NCI-H774 (cell line): ENCODE measurements at places on chromosomes 16 and 17.
A peak's percentile ranks its signal among the peaks of the same experiment; 100 is the strongest.

DNA sequence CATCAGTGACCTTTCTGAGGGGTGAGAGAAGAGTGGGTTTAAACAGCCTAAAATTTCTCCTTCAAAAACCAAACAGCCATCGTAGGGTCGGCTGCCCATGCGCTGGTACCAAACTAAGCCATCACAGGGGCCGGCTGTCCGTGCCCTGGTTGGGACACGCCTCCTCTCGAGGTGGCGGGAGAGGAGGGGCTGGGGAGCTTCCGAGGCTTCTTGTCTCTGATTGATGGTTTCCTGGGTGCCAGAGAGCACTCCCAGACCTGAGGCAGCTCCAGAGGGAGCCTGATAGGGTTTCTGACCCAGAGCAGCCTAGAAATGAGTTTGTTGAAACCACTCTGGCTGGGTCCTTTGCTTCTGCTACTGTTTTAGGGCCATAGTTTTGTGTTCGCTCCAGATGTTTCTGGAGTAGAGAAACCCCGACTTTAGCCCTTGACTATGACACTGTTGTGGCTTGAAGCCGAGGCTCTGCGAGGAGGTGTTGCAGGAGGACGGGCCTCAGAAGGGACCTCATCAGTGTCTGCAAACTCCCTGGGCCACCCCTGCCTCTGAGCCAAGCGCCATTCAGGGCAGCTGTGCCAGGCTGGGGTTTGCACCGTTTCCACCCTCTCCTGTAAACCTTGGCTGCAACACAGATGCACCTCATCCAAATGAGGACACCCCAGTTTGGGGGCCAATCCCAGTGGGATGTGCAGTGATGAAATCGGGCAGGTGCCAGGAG, 6.2 kb downstream of the ZNF276 start:
- DNase-seq: no peak

DNA sequence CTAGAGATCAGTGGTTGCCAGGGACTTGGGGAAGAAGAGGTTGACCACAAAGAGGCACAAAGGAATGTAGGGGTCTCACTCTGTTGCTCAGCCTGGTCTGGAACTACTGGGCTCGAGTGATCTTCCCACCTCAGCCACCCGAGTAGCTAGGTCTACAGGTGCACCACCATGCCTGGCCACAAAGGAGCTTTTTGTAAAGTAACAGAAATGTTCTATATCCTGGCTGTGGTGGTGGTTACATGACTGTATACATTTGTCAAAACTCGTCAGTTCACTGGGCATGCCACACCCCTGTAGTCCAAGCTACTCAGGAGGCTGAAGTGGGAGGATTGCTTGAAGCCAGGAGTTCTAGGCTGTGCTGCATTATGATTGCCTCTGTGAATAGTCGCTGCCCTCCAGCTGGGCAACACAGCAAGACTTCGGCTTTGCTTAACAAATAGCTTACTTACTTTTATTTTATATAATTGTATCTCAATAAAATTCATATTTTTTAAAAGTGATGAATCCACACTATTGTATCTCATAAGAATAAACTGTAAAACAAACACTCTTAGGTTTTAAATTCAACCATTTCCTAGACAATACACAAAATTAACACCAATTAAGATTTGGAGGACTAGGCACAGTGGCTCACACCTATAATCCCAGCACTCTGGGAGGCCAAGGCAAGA, 5.0 kb downstream of the SKA2 start:
- DNase-seq: no peak

DNA sequence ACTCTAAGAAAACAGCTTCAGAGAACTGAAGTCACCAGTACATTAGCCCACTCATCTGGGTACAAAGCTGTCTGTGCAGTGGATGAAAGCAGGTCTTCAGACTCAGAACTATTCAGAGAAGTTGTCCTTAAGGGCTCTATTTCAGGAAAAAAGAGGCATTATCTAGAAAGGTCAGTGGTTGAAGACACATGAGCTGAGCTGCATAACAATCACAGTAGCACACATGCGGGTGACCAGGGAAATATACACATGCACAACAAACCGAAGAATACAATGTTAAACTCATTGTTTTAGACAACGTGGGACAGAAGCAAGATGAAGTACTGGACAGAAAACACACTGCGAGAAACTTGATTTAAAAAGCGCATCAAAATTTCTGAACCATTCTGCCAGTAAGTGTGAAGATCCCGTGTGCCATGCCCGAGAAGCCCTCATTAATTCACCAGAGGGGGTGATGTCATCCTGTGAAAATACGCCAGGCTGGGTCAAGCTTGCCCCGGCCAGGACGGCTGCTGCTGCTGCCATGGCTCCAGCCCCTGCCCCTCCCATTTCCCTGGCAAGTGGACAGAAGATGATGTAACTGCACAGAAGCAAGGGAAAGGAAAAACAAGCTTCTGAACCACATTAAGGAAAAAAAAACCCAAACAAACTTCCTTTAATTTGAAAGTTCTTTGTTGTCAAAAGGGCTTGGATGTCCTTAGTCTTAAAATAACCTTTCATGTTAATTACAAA, 10.1 kb downstream of the DYNC1LI2 start:
- DNase-seq: no peak

- DNase-seq: no peak
These were observed 1.2 kb downstream of the NGFR start for GRCh38 chr17:49496183-49496866.

GRCh38 chr17:56934280-56934679, 20.4 kb upstream of the TRIM25 start:
- DNase-seq: no peak

DNA sequence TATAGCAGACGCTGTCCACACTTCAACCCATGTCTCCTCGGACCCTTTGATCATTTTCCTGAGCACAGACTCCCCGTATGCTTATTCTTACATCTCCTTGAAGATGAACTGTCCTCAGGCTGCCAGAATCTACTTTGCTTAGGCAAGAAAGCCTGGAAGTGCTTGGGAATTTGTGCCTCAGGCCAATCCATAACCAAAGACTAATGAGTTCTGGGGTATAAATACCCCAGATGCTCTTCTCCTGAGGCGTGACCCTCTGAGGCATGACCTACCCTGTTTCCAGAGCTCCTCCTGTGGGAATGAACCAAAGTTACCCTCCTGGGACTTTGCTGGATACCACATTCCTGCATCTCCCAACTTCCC, 10.1 kb upstream of the TEKT3 start:
- DNase-seq: no peak

DNA sequence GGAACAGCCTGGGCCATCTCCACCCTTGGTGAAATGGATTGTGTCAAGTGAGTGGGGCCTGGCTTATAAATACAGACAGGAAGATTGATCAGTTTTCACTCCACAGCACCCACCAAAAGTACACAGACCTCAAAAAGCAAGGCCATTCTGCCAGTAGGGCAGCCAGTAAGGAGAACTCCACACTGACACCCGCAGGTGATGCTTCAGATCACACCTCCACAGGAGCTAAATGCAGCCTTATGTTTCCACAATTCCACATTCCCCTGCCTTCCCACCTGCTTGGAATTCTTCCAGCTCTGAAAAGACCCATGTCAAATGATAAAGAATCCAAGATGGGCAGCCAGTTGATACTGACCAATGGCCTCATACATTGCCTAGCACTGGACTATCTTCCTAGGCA, 191.1 kb downstream of the ZFHX3 start:
- no peak for DNase-seq

DNA sequence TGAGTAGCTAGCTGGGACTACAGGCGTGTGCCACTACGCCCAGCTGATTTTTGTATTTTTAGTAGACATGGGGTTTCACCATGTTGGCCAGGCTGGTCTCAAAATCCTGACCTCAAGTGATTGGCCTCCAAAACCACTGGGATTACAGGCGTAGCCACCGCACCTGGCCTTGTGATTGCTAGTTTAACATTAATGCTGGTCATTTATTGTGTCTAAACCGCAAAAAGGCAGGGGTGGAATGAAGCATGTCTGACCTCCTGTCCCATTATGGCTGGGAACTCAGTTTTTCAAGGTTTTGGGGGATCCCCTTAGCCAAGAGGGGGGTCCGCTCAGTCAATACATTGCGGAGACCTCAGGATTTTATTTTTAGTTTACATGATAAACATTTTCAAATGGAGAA, 10.7 kb upstream of the CNGB1 start:
- DNase-seq: no peak

GRCh38 chr16:89004209-89004831, 27.3 kb upstream of the CBFA2T3 start:
- DNase-seq: no peak

DNA sequence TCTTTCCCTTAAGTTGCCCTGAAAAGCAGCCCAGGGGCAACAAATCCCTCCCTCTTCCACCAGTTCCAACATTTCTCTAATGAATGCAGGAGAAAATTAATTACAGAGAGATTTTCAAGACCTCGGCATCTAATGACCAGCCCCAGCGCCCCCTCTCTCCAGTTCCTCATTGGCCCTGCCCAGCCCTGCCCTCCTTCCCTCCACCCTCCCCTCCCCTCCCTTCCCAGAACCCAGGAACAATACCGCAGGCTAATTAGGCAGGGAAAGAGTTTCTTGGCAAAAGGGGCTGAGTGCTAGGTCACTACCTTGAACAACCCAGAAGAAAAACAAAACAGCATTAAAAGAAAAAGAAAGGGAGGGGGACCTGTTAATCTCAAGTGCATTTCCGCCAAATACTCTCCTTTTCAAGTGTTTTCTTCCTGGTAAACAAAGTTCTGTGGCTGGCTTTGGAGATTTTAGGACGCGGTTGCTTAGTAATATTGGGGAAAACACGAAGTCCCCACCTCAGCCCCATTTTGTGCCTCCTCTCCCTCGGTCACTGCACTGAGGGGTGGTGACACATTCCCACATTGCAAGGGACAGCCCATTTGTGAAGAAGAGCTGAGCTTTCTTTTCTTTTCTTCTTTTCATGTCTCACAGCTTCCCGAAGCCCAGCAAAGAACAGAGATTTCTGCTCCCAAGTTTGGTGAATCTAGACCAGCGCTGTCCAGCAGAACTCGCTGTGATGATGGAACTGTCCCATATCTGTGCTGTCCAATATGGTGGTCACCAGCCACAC, 215.4 kb downstream of the SOX9 start:
- peak; percentile 38 for DNase-seq

GRCh38 chr17:67208232-67208631, 36.8 kb downstream of the HELZ start:
- no peak for DNase-seq

- peak; percentile 22 for DNase-seq
These were observed 407.5 kb upstream of the HSBP1 start for GRCh38 chr16:83400234-83400633.

DNA sequence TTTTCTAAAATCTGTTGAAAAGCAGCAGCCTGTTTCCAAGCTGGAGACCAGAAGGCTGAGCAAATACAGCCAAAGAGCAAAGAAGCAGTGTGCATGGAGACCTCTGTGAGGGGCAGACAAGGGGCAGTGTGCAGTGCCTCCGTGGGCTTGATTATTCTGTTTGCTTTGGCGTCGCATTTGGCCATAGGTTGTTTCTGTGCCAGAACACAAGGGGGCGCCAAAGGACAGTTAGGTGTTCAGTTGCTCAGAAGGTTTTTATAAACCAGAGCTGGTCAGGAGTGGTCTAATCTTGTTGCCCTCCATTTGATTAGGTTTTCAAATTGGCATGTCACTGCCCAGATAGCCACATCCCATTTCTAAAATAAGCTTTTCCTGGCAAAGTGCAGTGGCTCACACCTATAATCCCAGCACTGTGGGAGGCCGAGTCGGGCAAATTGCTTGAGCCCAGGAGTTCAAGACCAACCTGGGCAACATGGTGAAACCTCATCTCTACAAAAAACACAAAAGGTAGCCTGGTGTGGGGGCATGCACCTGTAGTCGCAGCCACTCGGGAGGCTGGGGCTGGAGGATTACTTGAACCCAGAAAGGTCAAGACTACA, 10.6 kb downstream of the MYH3 start:
- peak; percentile 1 for DNase-seq

DNA sequence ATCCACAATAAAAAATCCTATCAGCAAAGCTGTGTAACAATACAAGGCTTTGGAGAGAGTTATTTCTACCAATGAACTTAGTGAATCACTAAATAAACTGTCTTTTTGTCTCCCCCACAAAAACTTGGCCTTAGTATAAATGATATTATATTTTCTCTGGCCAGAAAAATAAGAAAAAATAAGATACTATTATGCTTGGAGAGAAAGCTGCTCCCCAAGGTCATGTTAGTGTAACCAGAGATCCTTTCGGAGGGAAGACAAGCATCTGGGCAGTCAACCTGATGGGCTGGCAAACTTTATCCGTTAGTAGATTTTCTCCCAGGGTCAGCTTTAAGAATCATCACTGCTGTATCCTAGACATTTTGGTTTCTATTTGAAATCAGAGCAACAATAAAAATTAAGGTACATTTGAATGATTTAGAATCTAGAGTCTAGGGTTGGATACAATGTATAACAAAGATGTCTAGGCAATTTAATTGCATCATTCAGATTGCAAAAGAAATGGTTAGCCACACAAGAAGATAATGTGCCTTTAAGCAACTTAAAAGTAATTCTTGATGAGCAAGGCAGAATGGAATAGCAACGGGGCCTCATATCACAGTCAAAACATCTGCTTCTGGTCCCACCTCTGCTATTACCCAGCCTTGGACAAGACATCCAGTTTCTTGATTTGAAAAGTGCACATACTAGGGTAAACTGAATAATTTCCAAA, 280.4 kb downstream of the SLC39A11 start:
- DNase-seq: no peak

DNA sequence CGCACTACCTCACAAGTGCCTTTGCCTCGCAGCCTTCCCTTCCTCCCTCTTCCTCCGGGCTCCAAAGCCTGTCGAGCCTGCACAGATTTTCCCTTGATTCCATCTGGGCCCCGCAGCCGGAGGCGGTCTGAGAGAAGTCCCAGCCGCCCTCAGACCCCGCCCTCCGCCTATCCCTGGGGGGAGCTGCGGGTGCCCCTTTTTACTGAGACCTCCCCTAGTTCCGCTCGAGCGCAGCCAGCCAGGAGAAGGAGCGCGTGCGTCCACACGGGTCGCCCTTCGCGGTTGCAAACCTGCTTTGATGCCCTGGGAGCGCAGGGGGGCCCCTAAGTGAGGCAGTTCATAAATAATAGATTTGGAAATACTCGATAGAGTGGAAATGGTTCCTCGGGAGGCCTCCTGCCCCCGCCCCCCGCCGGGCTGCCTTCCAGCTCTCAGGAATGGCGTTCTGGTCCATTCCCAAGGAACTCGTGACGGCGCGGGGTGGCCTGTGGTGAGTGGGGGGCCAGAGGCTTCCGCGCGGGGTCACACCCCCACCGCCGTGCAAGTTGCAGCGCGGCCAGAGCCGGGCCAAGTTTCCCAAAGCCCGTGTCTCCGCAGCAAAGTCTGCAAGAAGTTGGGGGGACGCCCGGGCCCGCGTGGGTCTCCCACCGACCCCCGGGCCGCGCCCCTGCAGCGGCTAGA, 610 bp downstream of the C16orf74 start:
- DNase-seq: no peak

DNA sequence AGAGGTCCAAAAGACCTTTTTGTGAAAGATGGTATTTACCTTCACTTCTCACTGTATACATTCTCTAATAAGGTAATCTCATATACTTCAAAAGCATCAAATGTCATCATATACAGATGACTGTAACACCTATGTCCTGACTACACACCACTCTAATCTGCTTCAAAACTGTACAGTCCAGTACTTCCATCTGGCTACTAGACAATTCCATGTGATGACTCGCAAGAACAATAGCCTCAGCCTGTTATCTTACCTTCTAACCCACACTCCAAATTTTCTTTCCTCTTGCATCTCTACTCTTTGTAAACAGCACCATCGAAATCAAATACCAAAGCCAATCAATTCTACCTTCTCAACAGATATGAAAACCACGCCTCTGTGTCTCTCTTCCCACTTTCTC, 24.1 kb downstream of the MYO1D start:
- DNase-seq: no peak

- DNase-seq: no peak
These were observed 939 bp upstream of the WDR90 start for GRCh38 chr16:648071-648780.

GRCh38 chr16:8295513-8296237, 294.6 kb downstream of the TMEM114 start:
- DNase-seq: peak; percentile 13

GRCh38 chr17:9991351-9991750, 86.3 kb upstream of the RCVRN start:
- no peak for DNase-seq
